ENCODE measurements at places on chromosomes 7 and 10.

GRCh38 chr10:49579621-49580020 lies 30.5 kb upstream of the SLC18A3 start:
- no peak for DNase-seq

DNA sequence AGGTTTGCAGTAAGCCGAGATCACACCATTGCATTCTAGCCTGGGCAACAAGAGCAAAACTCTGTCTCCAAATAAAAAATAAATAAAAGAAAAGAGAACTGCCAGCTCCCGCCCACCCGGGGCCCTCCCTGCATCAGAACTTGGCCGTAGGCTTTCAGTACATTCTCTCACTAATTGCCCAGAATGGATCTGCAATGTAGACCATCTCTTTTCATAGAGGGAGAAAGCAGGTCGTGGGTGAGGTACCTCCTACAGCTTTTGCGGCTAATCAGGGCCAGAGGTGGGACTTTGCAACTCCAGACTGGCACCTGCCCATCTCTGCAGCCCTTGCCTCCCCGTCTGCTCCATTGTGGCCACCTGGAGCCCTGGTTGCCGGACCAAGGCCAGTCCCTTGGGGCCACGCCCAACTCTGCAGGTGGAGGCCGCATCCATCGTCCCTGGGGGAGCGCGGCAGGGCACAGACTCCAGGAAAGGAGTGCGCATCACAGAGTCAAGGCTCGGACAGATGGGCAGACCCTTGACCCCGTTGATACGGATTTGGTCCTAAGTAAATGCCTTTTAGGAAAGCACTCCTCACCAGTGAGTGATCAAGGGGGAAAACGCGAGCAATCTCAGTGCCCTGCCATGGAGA lies 179.1 kb upstream of the SH2B2 start:
- no peak for DNase-seq

GRCh38 chr10:62038609-62039190 lies 137.2 kb downstream of the ARID5B start:
- peak; percentile 67 for DNase-seq

- DNase-seq, result no peak
Observed at GRCh38 chr10:43616697-43617370, 10.6 kb downstream of the ZNF485 start.

DNA sequence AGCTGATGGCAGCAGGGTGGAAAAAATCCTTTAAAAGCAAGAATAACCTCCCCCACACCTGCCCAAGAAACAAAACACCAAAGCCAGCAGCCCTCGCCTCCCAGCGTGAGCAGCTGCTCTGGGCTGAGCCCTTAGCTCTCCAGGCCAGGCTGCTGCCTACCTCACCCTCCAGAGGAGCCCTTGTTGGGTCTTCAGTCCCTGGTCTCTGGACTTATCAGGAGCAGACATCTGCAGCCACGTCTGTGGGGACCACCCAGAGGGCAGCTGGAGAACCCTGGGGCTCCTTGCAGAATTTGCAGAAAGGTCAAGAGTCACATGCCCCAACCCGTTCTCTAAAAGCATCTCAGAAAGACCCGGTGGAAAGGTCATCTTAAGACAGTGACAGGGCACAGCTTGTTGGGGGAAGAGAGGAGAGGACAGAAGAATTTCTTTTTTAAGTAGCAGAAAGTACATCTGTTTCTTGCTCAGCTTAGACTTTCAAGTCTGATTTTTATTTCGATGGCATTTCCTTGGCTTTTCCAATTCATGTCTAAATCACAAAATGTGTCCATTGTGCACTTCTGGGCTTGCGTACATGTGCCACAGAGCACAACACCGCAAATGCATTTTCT lies 425.7 kb upstream of the NFE2L3 start:
- DNase-seq, result peak; percentile 70

- no peak for DNase-seq
Observed at GRCh38 chr10:67818323-67818722, 19.7 kb downstream of the DNAJC12 start.

DNA sequence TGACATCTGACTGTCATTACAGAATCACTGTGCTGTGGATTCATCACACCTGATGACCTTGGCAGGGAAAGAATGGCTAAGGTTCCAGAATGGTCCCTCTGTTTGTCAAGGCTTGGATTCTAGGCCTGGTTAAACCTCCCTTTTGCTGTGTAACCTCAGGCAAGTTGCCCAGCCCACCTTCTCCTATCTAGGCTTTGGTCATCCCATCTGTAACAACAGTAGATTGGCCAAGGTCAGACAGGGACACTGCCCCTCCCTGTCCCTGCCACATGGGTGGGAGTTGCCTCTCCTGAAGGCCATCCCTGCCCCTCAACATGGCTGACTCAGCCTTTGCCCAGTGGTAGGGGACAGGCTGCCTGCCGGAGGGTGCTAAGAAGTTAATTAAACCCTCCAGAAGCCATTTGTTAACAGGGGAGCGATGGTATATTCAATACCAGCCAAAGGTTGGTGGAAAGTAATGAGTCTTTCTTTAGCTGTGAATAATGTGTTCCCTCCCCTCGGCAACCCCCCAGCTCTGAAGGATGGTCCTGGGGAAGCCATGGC lies 149.8 kb upstream of the PCBD1 start:
- no peak for DNase-seq

- no peak for DNase-seq
Observed at GRCh38 chr7:128835790-128836641, 5.8 kb downstream of the FLNC start.

GRCh38 chr7:68488341-68489060 lies 1109.8 kb upstream of the AUTS2 start:
- no peak for DNase-seq

GRCh38 chr10:49543604-49544003 lies 4.7 kb upstream of the ERCC6 start:
- no peak for DNase-seq

- DNase-seq, result no peak
Observed at GRCh38 chr10:14554491-14555205, 220.0 kb downstream of the FAM107B start.

DNA sequence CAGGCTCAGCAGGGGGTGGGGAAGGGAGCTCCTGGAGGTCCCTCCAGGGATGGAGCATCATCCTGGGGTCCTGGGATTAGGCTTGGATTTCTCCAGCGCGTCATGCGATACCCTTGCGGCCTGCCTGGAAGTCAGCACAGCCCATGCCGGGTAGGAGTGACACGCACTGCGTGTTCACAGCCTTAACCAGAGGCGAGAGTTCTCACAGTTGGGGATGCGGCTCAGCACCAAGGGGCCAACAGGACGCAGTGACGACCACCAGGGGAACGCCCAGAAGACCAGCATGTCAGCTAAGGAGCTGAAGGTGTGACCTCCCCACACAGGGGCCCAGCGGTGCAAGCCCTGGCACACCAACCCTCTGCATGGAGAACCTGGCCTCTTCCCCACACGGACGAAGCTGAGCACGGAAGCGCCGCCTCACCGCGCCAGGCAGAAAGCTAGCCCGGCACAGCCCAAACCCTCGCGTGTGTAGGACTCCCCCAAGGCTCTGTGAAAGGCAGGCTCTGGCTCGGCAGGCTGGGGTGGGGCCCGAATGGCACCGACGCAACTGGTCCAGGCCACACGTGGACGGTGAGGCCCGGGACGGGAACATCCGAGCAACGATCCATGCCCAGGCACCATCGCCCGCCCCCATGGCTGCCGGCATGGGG lies 198.6 kb downstream of the ELFN1 start:
- no peak for DNase-seq

- no peak for DNase-seq
Observed at GRCh38 chr10:89301721-89302445, at the start of gene IFIT2. IFIT2 (plus strand) TSS chr10:89302046; CDS start chr10:89302124, 78 bp downstream.

DNA sequence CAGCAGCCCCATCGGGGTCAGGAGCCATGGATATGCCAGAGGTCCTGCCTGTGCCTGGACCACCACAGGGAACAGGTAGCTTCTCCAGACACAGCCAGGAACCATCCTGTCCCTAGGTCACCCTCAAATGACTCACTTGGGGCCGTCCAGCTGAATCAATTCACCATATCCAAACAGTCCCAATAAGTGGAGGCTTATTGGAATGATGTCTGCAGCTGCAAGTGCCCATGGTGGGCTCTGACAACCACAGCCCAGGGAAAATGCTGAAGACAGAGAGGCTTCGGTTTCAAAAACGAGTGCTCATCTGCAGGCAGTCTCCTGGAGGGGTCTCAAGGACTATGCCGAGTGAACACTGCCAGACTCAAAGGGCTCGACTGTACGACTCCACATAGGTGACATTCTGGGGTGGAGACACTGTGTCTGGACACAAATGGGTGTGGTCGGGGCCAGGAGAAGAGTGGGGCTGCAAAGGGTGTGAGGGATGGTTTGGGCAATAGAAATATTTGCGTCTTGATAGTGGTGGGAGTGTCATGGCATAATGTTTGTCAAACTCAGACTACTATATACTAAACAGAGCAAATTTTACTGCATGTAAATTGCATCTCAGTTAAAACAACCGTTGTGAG lies 204.8 kb downstream of the TNS3 start:
- no peak for DNase-seq

DNA sequence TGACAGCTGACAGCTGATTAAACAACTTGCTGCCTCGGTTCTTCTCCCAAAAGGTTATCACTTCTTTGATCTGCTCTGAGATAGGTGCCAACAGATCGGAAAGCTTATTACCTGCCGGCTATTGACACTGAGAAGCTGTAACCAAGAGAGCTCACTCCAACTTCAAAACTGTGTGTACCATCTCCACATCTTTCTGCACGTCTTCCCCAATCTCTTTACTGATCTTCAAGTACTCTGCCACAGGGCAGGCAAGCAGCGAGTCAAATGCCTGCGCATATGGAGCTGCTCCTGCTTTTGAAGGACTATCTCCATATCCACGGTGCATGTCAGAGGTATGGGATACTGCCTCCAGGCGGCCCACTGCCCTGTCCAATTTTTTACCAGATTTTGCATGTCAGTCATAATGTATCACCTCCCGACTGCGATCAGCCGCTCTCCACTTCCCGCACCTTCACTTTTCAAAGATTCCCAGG lies 352 bp upstream of the ZNF485 start:
- no peak for DNase-seq

DNA sequence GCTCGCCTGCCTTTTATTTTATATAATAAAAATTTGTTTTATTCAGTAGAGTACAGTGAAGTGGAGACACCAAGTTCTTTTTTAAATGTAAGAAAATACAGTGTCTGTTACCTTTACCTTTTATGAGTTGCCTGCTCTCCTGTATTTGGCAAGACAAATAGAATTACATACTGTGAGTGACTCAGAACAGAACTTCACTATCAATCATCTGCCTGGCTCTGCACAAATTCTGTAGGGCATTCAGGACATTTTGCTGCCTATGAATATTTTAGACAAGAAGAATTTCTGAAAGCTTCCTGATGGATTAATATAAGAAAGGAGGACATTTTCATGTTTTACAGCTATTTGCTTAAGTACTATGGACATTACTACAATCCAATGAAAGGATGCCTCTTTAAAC lies 135.4 kb upstream of the PHF14 start:
- no peak for DNase-seq

DNA sequence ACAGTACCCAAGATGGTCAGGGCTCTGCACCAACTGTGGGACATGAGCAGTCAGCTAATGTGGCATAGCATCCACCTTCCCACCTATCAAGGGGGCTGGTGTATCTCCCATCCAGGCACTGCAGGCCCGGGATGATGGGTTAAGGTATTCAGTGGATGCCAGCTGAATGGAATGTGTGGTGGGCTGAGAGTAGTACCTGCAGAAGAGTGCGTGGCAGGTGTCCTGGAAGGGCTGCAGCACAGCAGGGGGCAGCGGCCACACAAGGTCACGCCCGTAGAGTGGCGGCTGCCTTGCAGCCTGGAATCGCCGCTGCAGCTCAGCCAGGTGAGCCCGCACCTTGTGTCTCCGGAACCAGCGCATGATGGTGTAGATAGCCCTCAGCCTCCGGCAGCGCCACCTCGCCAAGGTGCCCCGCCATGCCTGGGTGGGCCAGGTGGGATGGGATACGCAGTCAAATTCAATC lies 13.3 kb downstream of the MYO1G start:
- no peak for DNase-seq

GRCh38 chr7:141243368-141243767 lies 169.5 kb downstream of the TMEM178B start:
- DNase-seq, result no peak

- no peak for DNase-seq
Observed at GRCh38 chr7:94029976-94030375, 25.8 kb upstream of the BET1 start.

- DNase-seq, result no peak
Observed at GRCh38 chr7:134900166-134900982, 85.9 kb upstream of the AGBL3 start.

DNA sequence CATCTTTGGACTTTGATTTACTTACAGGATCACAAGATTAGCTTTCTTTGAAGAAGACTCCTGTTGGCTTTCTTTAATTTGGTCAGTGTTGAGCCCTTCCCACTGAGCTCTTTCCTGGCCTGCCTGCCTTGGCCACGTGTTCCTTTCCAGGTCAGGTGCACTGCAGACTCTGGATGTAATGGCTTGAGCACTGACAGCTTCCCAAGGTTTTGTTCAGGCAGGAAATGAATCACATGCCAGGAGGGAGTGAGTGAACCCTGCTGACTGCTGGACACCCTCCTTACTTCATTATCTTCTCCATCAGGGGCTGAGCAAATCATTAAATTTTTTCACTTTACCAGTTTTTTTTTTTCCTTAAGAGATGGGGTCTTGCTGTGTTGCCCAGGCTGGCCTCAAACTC lies 29.8 kb downstream of the SNX10 start:
- no peak for DNase-seq

DNA sequence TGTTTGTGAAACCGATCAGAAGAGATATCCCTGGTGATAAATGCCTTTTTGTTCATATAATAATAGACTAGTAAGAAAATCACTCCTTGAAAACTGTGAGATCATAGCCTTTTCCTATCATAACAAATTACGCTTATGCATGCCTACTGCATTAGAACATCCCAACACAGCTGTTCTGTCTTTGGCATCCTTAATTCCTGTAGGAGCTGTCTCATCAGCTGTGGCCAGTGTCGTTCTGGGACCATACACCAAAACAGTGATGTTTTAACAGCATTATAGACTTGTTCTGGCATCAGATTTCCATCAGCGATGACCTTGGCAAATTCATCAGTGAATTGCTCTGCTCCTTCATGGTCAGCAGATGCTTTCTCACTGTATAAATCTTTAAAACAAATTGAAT lies 423.6 kb upstream of the LRGUK start:
- no peak for DNase-seq

- no peak for DNase-seq
Observed at GRCh38 chr7:100491192-100491578, 7.5 kb downstream of the NYAP1 start.

DNA sequence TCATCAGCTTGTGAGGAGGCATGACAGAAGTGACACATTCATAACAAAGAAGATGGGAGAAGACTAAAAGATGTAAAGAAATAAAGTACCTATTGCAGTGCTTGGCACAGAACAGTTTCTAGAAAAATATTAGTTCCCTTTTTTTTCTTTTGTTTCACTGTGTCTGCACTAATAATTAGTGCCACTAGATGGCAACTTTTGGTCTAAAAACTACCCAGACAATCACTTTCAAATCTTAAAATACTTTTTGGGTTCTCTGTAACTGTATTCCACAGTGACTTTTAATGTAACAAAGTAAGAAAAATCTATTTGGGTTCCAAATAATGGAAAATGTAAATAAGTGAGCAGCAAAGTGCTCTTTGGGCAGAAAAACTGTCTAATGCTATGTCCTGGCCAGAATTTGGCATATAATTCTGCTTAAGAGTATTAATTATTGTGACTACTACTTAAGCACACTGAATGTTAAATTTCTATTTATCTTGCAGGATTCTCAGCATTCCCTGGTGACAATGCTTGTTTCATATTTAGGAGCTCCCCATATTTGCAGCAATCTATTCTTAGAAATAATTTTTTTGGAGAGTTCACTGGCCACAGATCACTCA lies 134.8 kb upstream of the KIF5B start:
- peak; percentile 26 for DNase-seq
